Caco-2 (cell line): ENCODE measurements at places on chromosomes 6 and 20.

- DNase-seq, result no peak
Measured at GRCh38 chr20:21106171-21107017, at the start of gene LINC00237. LINC00237 (minus strand) TSS chr20:21106358.

- DNase-seq, result no peak
Measured at GRCh38 chr6:6966127-6966526, 141.6 kb upstream of the RREB1 start.

GRCh38 chr6:127907960-127908640, 7.2 kb upstream of the THEMIS start:
- DNase-seq, result no peak

DNA sequence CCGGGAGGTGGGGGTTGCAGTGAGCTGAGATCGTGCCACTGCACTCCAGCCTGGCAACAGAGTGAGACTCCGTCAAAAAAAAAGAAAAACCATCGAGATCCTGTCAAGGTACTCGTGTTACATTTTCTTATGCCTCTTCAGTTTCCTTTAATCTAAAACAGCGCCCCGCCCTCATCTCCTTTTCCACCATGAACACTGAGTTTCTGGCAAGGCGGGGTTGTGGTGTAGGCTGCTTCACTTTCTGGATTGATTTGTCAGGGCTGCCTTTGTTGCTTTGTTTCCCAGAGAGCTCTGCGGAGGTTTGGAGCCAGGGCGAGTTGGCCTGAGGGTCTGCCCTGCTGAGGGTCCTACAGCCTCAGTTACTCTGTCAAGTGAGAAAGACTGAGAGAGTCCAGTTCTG, 8.9 kb downstream of the ITPR3 start:
- DNase-seq, result no peak

DNA sequence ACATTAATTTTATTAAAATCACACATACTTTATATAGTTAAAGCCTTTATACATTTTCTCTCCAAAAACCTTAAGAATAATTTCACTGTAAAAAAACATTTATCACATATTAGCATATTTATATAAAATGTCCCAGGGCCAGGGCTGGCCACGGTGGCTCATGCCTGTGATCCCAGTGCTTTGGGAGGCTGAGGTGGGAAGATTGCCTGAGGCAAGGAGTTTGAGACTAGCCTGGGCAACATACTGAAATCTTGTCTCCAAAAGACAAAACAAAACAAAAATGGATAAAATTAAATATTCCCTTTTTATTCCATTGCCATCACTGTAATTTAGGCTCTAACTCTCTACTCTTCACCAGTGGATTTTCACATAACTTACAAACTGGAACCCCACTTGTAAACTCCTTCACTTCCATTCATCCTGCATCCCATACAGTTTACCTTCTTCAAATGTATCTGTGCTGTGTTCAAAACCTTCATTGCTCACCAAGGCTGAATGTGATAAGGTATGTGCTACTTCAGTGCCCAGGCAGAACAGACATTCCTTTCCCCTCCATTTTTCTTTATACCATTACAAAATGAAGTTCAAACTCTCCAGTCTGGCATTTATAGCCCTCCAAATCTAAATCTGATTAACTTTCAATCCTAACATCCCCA, 42.9 kb upstream of the PIM1 start:
- DNase-seq, result no peak

- DNase-seq, result no peak
Measured at GRCh38 chr20:25274481-25274880, 26.6 kb downstream of the PYGB start.

DNA sequence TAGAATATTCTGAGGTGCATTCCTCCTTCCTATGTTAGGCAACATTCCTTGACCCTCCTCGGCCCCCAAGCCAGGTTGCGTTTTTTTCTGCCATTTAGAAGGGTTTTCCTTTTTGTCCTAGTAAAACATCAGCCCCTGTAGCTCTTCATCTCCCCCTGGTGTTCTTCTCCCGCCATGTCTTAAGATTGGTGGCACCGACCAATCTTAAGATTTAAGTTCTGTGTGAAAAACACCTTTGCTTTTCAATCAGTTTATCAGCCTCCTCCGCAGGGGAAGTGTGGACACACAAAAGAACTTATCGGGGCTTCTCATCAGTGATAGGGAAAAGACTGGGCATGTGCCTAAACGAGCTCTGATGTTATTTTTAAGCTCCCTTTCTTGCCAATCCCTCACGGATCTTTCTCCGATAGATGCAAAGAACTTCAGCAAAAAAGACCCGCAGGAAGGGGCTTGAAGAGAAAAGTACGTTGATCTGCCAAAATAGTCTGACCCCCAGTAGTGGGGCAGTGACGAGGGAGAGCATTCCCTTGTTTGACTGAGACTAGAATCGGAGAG, 719 bp upstream of the EDN1 start:
- peak; percentile 68 for DNase-seq

- no peak for DNase-seq
Measured at GRCh38 chr6:345747-346385, 45.7 kb upstream of the IRF4 start.

GRCh38 chr20:31515775-31516107, 1.5 kb downstream of the HM13 start:
- DNase-seq, result no peak
